Cortex of kidney (tissue), 1 donor: ENCODE measurements at places on chromosomes 5 and 9.

DNA sequence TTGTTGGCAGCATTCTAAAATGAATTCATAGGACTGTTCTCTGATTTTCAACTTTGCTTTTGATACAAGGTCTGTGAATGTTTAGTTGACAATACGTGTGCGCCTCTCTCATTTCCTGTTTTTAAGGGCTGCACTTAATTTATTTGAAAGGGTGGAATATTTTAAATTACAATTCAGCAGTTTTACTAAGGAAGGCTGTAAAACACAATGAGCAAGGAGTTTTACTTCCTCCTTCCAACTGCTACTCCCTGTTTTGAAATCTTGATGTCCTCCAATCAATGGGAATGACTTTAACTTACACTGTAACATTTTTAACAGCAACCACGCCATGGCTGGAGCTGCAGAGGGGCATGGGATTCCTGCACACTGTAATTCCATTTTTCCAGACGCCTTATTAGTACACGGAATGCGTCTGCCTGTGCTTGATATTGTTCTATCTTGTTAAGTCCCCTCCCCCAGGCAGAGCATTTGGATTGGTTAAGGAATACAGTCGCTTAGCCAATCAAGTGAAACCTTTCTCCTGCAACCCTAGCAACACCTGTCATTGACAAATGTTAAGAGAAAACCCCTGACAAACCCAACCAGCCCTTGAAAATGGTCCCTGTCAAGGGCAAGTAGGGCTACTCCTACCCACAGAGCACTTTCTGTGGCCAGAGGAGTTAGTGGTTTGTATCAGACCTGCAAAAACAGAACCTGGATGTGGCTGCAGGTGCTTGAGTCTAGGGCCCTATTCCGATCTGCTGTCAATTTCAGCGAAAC lies 12.5 kb upstream of the ZSWIM6 start:
- no peak for DNase-seq

DNA sequence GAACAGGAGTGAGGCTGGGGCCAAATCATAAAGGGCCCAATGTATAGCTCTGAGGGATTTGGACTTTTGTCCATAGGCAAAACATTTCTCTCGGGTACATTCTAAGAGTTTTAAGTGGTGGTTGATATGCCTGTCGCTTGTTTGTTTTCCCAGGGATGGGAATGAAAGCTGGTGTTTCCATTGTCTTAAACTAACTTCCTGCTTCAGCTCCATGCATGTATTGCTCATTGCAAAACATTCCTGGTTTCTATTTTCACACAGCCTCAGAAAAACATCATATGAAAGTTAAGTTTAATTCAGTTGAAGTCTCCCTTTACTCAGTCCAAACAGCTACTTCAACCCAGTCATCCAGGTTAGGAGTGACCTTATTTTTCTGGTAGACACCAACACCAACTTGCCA lies 235.0 kb downstream of the ACTL7B start:
- DNase-seq: no peak

DNA sequence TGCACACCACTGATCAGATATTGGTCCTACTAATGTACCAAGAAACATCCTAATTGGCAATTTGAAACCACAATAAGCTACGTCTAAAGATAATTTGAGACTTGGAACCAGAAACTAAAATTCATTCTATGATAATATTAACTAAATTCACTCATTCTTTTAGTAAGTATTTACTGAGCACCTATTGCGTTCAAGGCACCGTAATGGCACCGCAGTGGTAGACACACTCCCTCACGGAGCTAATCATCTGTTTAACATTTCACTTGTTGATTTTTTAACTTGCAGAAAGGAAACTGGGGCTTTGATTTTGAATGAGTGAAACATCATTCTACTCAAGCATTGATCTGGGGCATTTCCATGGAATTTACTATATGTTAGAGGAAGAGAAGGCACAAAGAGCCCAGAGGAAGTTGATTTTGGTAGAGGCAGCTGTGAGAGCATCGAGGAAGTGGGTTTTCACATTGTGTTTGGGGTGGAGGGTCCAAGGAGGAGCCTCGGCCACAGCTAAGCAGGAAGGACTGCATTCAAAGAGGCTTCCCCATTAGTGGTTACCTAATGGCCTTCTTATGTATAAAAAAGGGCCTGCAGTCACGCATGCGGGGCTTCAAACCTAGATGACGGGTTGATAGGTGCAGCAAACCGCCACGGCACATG lies 7.1 kb downstream of the RAPGEF1 start:
- no peak for DNase-seq

DNA sequence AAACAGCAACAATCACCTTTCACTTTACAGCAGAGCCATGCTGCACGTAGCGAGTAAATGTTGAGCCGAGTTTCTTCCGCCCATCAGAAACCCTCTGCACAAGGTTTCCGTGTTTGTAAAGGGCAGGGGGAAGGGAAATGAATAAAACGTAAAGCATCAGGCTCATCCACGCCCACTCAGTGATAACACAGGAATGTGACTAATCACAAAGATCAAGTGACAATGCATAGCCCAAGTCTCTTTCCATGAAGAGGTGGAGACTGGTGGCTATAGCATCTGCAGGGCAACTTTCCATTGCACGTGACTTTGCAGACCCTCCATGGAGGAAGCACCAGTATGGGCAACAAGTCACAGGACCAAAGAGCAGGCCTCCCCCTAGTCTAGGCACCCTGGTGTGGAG lies 56.6 kb downstream of the CAMSAP1 start:
- DNase-seq: no peak

DNA sequence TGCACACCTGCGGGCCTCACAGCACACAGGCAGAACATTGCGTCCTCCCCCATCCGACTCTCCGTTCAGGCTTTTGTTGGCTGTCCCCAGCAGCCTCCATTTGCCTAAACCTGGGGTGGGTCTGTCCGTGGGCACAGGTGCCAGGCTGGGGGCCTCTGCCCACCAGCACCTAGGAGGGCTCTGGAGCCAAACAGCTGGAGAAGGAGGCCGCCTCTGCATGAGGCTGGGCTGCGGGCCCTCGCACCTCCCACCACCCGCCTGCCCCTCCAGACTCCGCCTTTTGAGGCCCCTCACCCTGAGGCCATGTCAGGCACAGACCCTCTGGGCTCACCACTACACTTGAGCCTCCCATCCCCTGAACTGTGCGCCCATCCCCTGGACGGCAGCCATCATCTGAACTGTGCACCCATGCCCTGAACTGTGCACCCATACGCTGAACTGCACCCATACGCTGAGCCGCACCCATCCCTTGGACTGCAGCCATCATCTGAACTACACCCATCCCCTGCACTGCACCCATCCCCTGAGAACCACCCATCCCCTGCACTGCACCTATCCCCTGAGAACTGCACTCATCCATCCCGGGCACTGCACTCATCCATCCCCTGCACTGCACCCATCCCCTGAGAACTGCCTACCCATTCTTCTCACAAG lies 98.0 kb upstream of the OTULINL start:
- no peak for DNase-seq

- no peak for DNase-seq
Observed at GRCh38 chr9:70947086-70947485, 174.3 kb downstream of the TRPM3 start.
